Activated CD8-positive, alpha-beta memory T cell treated with anti-CD3 and anti-CD28 coated beads, Interleukin-2, amount 10 ng/mL, durations not matched to agents 7 days and 5 days (primary cell): ENCODE measurements at places on chromosomes 2 and 18. TPM values are rescaled to one million over a fixed set of nuclear protein-coding genes. Genes with fewer than 3 reads are reported as not detected.

Gene RAX
- not detected for total RNA-seq

GRCh38 chr2:26008851-26009566 lies 24.9 kb upstream of the RAB10 start:
- DNase-seq = no peak

GRCh38 chr2:175792199-175792598 lies 209.9 kb downstream of the LNPK start:
- no peak for DNase-seq

DNA sequence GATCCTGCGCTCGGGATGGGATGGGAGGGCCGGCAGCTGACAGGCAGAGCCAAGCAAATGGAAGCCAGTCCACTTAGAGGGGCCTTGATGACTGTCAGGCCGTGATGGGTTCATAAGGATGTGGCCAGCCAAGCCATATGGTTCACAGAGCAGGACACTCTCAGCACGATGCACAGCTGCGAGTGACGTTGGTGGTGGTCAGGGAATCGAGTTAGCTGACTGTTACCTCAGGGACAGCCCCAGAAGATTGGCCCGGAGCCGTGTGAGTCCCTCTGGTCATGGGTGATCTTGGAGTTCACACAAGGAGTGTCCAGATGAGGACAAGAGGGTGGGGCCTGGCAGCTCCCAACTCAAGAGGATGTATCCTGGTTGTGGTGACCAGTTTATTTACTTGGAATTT lies 70.2 kb downstream of the TPGS2 start:
- no peak for DNase-seq

Gene WDR33
- total RNA-seq = 66.3 TPM

DNA sequence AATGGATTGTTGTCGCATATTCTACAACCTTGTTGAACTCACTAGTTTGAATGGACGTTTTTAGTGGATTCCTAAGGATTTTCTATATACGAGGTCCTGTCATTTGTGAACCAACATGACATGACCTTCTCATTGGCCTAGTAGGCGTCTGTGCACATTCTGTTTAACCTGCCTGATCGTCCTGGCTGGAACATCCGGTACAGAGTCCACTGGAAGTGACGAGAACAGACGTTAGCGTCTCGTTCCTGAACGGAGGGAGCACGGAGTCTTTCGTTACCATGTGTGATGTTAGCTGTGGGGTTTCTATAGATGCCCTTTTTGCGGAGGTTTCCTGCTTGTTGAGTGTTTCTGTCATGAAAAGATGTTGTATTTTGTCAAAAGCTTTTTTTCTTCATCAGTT lies 61.9 kb downstream of the SLC66A2 start:
- DNase-seq = no peak

DNA sequence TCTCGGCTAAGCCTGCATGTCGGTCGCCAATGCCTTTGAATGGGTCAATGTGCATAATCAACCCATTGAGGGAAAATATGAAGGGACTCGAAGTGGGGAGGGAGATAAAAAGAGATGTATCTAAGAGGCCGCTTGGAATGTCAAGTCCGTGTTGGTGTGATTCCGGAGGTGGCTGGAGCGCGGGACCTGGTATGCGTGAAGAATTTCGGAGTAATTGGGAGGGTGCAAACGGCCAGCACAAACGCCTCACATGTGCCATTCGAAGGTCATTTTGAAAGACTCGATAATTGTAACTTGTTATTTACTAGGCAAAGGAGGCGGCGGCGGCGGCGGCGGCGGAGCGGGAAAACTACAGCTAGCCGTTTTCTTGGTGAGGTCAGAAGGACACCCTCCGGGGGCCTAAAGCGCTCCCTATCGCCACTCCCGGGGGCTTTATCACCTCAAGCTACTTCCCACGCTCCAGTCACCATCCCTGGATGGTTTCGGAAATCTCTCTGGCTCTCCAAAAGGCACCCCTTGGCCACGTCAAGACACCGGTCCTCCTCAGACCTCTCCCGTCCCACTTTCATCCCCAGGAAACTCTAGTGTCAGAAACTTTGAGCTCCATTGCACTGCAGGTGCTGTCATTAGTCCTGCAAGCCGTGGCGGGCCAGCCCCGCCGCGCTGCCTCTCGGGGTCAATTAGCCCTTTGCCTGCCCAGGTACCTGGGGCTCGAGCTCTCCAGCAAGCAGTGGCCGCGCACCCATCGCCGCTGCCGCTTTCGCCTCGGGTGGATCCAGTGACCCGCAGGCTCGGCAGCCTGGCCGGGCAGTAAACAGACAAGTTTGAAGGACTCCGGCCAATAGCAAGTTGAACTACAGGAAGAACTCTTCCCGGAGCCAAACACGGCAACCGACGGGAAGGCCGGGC lies 1.5 kb downstream of the ERBB4 start:
- DNase-seq = no peak

DNA sequence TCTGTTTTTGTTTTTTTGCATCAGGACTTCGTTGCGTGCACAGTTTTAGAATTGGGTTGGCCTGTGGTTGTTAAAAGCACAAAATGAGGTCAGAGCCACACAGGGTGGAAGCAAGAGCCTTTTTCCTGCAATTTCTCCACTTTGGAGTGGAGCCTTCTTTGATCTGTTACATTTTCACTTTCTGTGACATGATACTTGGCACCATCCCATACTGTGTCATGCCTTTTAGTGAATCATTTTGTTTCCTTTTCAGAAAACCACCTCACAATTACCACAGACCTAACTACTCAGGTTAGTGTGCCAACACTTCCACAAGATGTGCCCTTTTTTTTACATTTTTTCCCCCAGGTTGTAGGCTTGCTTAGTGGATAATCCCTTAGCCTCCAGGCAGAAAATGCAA lies 32.5 kb downstream of the MERTK start:
- DNase-seq = peak; percentile 47

DNA sequence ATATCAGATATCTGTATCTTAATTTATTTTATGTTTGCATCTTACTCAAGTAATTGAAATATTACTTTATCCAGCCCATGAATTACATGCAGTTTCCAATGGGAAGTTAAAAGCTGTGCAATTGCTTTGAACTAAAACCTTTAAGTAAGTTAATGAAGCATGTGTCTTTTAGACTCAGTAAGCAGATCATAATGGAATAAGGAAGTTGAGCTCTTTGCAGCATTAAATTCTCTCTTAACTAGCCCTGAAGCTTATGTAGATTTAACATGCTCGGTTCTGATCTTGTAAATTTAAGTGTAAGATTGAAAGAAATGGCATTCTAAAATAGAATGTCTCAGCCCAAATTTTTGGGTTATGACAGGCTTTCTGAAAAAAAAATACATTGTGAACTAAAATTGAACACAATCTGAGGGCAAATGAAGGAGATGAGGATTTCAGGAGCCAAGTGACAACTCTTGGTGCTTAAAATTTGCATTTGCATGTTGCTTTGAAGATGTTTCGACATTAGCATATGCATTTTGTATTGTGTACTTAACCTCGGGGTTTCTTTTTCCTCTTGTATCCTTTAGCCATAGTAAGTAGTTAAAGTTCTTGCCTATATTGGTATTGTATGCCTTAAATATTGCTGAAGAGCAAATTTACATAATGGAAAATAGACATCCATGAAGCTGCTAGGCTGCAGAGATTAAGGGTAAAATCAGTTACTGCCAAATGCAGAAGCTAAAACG lies 297.8 kb upstream of the KCNJ3 start:
- no peak for DNase-seq

DNA sequence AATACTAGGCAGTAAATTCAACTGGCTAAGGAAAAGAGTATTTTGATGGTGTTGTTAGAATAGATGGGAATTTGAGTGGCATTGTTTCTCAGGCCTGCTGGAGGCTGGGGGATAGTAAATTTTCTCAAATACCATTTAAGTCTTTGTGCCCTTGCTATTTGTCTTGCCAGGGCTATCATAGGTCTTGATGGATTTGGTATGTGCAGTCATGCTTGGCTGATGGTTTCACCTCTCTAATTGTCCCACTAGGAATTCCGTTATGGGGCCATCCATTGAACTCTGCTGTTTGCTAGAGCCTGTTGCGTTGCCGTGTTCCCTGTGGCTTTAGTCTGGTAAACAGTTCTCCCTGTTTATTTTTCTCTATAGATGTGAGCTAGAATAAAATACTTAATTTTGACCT lies 438.1 kb upstream of the FAM98A start:
- DNase-seq = no peak
